HepG2 (cell line): ENCODE measurements at places on chromosomes 2 and 18.

DNA sequence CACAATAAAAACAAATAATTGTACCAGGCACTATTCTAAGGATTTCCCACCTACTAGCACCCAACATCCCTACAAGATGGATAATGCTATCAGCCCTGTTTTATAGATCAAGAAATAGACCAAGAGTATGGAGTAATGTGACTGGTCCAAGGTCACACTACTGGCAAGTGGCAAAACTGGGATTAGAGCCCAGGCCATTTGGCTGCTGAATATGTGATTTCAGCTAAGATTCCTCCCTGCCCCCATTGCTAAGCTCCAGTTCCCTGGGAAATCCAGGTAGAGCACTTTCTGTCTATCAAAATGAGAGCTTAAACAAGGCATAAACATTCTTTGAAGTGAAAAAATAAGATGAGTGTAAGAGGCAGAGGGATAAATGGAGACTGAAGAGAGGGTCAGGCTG is 157.8 kb downstream of the DNAH6 start:
- no peak for DNase-seq

DNA sequence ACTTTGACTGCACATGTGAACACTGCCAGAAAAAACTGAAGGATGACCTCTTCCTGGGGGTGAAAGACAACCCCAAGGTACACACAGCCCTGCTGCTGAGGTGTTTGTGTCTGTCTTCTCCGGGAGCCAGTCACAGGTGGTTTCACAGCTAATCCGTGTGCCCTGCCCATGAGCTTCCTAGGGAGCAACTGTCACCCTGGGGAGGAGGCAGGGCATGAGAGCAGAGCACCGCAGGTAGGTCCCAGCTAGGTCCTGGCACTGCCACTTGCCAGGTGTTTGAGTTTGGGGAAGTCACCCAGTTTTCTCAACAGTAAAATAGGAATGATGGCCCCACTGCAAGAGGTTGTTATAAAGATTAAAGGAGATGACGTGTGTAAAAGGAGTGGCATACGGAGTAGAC is 29.1 kb downstream of the SMYD1 start:
- no peak for DNase-seq

GRCh38 chr2:208031608-208032019 is 6.3 kb upstream of the PLEKHM3 start:
- peak; percentile 92 for DNase-seq

DNA sequence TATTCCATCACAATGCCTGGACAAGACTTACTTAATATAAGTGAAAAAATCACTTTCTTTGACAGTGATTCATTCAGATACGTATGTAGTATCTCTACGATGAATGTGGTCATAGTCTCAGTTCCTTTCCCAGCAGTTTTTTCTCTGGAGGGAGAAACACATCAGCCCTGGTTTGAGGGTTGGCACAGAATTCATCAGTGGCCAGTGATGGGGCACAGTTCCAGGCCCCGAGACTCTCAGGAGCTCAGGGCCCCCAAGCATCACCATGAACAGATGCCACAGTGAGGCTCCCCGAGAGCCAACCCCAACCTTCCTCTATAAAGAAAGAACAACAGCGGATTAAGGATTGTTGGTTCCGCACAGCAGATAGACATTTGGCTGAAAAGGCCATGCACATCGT is 12.5 kb downstream of the PRKAG3 start:
- DNase-seq = no peak

GRCh38 chr2:241363426-241363825 is 7.3 kb downstream of the FARP2 start:
- DNase-seq = no peak

GRCh38 chr2:17894556-17894955 is 16.1 kb downstream of the KCNS3 start:
- DNase-seq = no peak

- DNase-seq = no peak
Observed at GRCh38 chr2:205245001-205245400, 437.3 kb upstream of the NRP2 start.

GRCh38 chr2:237264480-237265219 is 149.3 kb downstream of the COL6A3 start:
- DNase-seq = no peak

DNA sequence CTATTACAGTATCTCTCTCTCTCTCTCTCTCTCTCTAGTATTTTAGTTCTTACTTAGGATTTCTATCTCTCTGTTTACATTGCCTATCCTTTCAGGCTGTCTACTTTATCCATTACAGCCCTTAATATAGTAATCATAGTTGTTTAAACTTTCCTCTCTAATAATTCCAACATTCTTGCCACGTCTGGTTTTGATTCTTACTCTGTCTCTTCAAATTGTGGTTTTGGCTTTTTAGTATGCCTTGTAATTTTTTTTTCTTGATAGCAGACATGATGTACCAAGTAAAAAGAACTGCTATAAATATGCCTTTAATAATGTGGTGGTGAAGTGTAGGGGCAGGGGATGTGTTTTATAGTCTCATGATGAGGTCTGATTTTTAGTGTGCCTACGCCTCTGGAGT is 1809.5 kb upstream of the CELF4 start:
- no peak for DNase-seq

DNA sequence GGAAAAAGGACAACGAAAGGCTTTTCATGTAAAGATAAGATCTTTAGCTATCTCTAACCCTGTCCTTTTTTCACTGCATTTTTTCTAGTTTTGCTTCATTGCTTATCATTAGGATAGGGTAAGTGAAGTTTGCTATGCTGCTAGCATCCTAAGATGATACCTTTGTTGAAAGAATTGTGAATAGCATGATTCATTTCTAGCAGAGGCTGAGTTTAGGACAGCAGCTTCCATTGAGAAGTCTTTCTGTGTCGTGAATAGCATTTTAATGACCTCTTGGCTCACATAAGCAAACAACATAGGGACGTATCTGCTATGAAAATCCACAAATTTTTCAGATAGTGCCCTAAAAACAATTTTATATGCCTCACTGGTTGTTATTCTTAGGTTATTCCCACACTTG is 36.4 kb upstream of the GAREM2 start:
- no peak for DNase-seq

DNA sequence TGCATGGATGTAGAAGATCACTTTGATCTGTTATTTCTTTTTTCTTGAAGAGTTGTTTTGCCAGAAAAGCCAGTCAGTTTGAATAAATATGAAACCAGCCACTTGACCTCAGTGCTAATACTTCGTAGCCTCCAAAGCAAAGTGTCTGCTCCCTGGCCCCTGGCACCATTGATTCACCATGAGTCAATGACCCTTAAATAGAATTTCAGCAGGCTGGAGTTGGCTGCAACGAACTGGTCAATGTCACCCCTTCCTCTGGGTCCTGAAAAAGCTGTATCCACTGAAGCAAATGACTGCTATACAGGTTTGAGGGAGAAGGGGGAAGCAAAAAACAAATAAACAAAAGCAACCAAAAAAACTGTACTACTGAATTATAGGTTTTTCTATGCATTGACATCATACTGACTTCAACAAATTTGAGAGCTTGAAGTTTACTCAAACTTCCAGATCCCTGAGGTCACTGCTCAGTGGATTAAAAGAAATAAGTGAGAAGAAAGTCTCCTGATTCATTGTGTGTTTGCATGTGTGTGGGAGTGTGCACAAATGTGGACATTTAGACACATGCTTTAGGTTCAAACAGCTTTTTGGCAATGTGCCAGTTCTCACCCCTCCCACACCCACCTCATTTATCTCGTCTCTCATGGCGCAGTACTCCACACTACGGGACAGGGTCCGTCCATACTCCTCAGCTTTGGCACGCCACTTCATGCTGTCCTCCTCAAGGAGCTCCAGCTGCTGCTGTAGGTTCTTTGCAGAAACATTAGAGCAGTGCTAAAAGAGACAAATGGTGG is 58.1 kb upstream of the TTN start:
- DNase-seq = no peak

- DNase-seq = no peak
Observed at GRCh38 chr2:50752237-50752636, 279.7 kb downstream of the NRXN1 start.

- DNase-seq = no peak
Observed at GRCh38 chr2:45904267-45904945, 252.9 kb downstream of the PRKCE start.

DNA sequence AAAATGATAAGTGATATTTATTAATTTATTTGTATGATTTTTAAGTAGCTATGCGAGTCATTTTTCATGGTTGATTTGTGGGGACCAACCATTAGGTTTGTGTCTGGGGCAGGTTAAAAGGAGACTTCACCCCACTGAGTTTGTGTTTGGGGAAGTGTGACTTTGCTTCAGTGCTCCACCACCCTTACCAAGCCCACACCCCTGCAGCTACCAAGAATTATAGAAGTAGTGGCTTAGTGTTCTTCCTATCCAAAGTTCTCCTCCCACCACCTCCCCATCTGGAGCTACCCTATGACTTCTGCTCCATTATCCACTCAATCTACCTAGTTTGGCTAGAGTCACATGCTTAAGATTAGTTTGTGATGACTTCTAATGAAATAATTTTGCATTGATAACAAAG is 182.1 kb upstream of the ZEB2 start:
- no peak for DNase-seq

DNA sequence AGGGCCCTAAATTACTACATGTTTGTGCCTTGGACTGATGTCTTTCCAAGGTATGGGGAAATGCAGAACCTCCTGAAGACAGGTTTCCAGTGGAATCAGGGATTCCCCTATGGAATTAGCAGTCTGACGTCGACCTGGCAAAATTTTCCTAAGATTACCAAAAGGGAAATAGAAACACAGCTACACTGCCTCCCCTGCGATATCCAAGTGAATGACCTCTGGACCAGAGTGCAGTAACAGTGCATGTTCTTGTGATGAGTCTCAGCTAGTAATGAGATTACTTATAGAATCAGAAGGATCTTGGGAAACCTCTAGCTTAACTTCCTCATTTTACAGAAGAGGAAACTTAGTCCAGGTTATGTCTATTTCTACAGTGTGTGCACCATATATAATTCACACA is 21.3 kb upstream of the CHST9 start:
- DNase-seq = no peak

DNA sequence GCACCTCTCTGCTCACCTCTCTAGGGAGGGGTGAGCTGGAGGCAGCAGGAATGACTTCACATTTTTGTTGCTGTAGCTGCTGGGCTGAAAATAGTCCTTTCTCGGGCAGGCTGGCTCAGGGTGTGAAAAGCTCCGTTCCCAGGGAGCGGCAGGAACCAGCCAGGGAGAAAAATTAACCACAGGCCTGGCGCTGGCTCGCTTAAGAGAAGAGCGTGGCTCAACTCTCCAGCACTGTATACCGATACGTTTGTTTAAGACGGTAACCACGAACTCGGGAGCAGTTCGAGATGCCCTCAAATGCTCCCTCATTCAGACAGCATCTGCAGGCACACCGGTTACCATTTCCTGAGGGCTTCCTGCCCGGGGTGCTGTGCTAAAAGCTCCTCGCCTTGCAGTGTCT is 129.6 kb downstream of the CELF4 start:
- no peak for DNase-seq

- DNase-seq = no peak
Observed at GRCh38 chr2:59008950-59009349, 767.8 kb upstream of the FANCL start.

DNA sequence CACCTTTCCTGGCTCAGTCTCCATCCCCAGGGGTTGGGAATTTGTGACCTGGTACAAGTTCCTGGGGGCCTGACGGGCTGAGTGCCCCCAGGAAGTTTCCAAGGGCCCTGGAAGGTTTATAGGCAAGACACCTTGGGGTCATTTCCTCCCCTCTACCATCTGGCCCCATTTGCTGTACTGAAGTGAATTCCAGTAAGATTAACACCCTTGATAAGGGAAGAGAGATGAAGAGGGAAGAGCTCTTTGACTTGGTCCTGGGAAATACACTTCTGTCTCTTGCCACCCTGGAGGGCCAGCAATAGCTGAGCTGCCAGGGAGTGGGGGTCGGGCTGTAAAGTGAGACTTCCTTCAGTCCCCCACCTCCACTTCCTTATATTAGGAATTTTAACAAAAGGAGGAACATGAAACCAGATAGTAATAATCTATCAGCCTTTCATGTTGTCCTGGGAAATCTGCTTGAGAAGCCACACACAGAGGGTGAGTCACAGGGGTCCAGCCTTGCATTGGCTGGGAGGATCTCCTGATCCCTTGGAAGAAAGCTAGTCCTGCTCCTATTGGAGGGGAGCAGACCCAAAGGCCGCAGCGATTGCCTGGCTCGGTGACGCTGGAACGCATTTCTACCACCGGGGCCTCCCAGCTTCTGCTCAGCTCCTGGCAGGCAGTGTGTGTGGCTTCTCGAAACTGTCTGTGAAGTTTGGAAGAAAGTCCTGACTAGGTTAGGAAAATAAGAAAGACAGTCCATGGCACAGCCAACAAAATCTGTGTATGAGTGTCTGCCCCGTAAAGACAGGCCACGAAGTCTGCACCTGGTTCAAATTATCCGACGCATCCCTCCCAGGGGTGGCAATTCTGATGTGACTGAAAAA is 87.3 kb downstream of the ACAA2 start:
- peak; percentile 13 for DNase-seq

DNA sequence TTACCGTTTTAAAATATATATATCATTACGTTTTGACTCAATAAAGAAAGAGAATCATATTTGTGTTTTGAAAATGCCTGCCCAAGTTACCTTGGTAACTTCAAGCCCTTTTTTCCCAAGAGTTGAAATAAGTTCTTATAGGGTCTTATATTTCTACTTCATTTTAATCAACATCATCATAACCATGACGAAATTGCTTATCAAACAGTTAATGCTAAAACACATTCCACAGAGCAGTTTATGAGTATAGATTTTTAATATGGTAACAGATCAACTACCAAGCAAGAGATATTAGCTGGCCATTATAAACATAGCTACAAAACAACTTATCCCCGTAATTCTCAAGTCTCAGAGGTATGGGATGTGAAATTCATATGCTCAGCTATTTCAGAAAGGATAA is 197.9 kb upstream of the LRRTM4 start:
- DNase-seq = no peak

DNA sequence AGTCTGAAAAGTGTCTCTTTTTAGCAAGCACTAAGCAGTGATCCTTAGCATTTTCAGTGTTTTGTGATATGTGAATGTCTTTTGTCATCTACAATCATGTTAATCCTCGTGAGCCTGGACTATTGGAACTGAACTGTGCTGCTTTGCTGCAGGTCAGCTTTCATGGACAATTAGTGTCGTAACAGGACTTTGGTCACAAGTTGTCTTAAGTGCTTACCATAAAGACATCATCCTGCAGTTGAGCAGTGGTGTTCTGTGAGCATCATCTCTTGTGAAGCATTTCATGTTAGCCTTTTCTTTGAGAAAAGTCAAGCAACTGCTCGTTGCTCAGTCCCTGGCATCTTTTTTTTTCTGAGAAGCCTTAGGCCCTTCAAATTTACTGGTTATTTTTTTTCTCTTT is 135.9 kb downstream of the ZNF407 start:
- DNase-seq = peak; percentile 80

DNA sequence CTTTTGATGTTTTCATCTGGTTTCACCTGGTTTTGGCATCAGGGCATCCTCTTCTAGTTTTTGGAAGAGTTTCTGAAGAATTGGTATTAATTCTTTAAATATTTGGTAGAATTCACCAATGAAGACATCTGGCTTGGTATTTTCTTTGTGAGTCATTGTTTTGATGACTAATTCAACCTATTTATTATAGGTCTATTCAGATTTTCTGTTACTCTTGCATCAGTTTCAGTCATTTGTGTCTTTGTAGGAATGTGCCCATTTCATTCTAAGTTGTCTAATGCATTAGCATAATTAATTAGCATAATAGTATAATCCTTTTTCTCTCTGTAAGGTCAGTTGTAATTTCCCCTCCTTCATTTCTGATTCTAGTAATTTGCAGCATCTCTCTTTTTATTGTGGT is 8.0 kb downstream of the GNLY start:
- no peak for DNase-seq

GRCh38 chr2:120343433-120344105 is 2.4 kb upstream of the INHBB start:
- peak; percentile 68 for DNase-seq
